Gastrocnemius medialis (tissue), 4 donors: ENCODE measurements at places on chromosomes 2 and 18. TPM values are rescaled to one million over a fixed set of nuclear protein-coding genes. Genes with fewer than 3 reads are reported as not detected.

Gene COL4A4
- 5.7 TPM for total RNA-seq

DNA sequence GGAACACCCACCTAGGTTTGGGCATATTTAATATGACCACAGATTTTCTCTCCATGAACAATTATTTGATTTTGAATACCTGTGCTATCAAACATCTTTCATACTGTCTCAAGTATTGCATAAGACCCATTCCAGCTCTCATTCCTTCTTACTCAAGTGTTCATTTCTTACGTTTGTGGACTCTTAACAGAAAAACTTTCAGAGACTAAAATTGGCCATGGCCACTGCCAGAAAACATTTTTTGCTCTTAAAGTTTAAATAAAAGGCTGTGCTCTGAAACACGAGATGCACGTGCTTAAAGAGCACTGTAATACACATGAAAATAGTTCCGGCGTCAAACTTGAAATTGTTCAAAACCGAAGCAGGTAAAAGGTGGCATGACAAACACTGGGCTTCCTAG, 89.3 kb downstream of the LIMS1 start:
- DNase-seq: no peak

GRCh38 chr2:168192839-168193616, 54.4 kb downstream of the STK39 start:
- DNase-seq: no peak

DNA sequence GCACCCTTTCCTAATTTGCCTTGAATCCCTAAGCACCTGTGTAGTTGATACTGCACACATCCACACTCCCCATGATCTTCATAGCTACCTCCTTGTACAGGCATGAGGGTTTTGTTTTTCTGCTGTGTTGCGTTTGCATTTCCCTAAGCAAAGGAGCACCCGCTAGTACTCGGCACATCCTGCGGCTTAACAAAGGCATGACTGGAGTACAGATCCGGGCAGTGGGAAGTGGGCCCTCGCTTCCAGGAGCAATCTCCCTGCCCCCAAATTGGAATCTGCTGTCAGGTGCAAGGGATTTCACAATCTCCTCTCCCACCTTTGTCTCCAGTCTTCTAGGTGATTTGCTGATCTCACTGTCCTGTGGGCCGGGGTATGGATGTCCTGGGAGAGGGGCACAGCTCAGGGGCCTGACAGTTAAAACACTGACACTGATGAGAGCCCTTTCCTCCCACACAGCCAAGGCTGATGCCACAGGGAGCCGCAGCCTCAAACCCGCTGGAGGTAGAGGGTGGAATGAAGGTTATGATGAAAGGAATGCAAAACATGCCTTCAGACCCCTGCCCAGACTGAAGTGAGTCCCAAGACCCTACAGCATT, 98.7 kb upstream of the THOC1 start:
- no peak for DNase-seq

DNA sequence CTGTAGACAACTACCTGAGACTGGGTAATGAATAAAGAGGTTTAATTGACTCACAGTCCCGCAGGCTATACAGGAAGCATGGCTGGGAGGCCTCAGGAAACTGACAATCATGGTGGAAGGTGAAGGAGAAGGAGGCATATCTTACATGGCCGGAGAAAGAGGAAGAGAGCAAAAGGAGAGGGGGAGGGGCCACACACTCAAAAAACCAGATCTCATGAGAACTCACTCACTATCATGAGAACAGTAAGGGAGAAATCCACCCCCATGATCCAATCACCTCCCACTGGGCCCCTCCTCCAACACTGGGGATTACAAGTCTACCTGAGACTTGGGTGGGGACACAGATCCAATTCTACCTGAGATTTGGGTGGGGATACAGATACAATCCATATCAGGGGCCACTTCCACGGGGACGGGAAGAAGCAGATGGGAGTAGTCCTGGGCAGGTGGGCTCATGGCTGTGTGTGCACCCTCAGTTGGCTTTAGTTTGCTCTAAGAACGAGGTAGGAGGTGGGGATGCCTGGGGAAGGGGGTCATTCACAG, 9.9 kb downstream of the MAB21L4 start:
- no peak for DNase-seq

DNA sequence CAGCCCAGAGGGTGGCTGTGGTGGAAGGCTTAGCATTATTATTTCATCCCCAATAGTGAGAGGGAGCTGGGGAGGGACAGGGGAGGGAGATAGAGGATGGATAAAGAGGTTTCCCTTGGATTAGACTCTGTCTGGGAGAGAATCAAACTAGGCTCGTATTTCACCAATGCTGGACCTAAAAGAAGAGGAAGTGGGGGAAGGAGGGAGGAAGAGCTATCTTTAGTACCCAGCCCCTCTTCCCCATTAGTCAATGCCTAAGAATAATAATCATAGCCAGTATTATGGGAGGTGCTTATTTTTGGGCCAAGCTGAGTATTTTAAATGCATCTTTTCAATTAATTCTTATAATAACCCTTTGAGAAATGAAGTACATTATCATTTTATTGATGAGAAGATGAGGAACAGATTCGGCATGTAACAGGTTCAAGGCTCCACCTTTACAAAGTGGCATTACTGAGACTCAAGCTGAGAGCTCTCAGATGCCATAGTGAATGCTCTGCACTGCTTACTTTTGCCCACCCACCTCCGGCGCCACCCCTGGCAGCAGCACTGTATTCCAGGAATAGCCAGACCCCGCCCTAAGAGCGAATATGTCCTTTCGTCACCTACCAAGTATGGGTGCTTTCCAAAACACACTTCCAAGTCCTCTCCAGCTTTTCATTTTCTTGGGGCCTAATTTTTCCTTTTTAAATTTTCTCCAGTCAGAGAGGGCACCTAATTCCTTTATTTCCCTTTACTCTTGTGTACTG, 21.0 kb downstream of the PAX8 start:
- DNase-seq: no peak

DNA sequence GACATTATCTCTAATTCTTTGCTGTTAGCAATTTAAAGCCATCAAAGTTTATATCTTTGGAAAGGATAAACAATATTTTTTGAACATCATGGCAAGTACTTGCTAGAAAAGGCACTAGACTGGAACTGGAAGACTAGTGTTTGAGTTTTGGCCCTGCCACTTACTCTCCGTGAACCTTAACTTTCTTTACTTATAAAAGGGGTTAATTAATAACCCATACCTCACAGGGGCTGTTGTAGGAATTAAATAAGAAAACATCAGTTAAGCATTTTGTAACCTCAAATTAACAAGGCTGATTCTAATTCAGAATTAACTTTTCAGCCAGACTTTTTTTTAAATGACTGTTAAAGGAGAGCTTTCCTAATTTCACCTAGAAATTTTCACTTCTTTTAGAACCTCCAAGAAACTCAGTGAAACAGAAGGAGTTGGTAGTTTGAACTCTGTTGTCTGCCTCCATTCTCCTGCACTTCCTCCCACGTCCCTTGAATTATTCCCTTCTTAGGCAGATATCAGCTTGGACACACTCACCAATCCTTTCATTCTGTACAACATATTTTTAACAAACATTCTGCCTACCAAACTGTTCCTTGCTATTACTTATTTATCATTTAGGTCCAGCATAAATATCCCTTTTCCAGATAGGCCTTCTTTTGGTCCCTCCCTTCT, 79.5 kb downstream of the COX7A2L start:
- DNase-seq: no peak

DNA sequence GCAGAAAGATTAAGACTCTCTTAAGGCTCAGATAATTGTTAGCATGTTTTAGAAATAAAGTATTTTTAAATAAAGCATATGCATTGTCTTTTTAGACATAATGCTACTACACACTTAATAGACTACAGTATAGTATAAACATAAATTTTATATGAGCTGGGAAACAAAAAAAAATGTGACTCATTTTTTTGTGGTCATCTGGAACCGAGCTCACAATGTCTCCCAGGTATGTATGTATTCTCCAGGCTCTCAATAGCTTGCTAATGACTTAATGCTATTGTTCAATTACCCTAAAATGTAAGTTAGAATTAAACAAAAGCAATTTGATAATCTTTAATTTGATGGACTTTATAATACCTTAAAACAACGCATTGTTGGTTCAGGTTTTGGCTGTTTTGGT, 167.2 kb downstream of the NUP35 start:
- no peak for DNase-seq

GRCh38 chr2:172031536-172031935, 31.8 kb downstream of the METAP1D start:
- no peak for DNase-seq

DNA sequence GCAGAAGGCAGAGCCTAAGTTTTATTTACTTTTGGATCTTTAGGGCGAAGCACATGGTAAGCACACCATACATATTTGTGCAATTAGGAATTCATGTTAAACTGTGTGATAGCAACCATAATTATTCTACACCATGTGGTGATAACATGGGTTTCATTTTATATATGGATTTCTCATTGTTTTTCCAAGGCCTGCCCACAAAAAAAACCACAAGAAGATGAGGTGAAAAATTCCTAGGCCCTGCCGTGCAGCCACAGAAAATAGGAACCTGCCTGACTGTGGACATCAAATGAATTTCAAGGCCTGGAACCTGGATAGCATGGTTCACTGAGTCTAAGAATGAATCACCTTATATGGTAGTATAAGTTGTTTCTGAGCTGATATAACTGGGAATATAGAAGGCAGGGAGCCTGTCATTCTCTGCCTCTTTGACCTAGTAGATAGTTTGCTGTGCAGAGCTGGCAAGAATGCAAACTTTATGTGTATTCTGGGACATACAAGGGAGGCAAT, 22.4 kb upstream of the SSB start:
- no peak for DNase-seq

GRCh38 chr2:207078186-207078798, 87.5 kb downstream of the KLF7 start:
- DNase-seq: no peak

GRCh38 chr2:129866391-129866790, 113.1 kb upstream of the RAB6C start:
- no peak for DNase-seq

DNA sequence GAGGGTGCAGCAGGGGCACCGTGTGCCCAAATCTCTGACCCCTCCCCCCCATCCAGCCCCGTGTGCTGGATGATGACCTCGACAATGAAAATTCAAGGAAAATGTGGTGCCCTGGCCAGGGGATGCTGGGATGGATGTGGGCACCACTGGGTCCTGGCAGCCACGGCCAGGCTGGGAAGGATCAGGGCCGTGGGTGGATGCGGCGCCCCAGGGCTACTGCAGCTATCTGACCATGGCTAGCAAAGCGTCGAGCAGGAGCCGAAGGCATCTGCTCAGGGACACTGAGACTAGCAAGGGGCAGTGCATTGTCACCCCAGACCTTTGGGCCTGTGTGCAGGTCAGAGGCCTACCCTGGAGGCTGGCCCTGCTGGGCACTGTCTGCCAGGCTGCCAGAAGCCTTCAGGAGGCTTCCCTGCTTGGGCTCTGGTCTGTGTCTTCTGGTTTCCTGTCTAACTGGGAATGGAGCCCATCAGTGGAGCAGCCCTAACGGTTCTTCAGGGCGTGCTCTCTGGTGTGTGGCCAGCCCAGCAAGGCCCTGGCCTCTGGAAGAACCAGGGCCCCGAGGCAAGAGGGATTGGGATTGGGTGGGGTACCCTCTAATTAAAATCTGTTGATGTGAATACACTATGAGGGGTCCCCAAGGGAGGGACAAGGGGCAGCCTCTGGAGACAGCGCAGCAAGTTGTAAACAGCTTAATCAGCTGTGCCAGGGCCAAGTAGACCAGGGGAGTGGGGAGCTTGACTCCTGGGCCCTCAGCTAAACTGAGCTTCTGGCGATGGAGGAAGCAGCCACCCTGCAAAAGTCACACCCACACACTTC, 98.0 kb downstream of the STPG4 start:
- no peak for DNase-seq

GRCh38 chr18:12520442-12520992, 112.8 kb downstream of the PRELID3A start:
- DNase-seq: no peak
